MCF 10A (cell line): ENCODE measurements at places on chromosomes 7 and 10.

DNA sequence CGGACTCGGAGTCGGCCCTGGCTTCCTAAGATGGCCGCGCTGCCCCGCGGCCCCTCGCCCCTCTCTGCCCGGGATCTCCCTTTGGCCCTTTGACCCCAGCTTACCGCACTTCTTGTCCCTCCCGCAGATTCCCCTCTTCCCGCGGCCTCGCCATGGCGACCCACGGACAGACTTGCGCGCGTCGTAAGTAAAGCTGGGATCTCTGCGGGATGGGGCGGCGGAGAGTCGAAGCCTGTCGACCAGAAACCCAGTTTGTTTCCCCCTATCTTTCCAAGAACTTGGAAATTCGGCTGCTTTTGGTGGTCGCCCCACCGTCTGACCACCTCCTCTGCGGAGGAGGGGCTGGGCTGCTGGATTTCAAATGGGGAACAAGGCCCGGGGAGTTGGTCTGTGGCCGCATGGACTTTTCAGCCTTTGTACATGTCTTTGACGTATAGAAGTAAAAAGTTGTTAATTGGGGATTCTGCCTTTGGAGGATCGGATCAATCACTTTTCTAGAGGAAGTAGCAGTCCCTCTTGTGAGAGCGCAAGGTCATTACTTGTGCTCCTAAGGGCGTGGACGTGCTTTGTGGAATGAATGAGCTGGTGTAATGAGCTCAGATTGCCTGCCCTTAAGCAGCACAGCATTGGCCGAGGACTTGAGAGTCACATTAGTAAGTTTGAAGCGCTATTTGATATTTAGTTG lies 553 bp downstream of the VDAC2 start:
- peak; percentile 56 for DNase-seq
- H3K4me1 ChIP-seq: peaks cover 24% of the 10 kb centered on the region
- H3K27me3 ChIP-seq: no peaks in the 10 kb centered on the region
- H3K4me3 ChIP-seq: peak overlapping the region; percentile 79

- no peaks in the 10 kb centered on the region for H3K27me3 ChIP-seq
- H3K4me3 ChIP-seq: no peak overlapping the region
Measured at GRCh38 chr7:157930926-157931466, 594.2 kb downstream of the DNAJB6 start.

GRCh38 chr10:45602082-45602730 lies 70.4 kb downstream of the ZFAND4 start:
- H3K27ac ChIP-seq: no peak overlapping the region
- no peaks in the 10 kb centered on the region for H3K27me3 ChIP-seq
- no peaks in the 10 kb centered on the region for H3K4me1 ChIP-seq
- peak; percentile 5 for DNase-seq
- H3K4me3 ChIP-seq: no peak overlapping the region
- no peaks in the 10 kb centered on the region for H3K36me3 ChIP-seq

- no peaks in the 10 kb centered on the region for H3K27me3 ChIP-seq
- DNase-seq: no peak
- H3K4me3 ChIP-seq: no peak overlapping the region
- no peak overlapping the region for H3K27ac ChIP-seq
- H3K4me1 ChIP-seq: no peaks in the 10 kb centered on the region
- H3K36me3 ChIP-seq: no peaks in the 10 kb centered on the region
Measured at GRCh38 chr7:32289651-32290414, 200.3 kb downstream of the LSM5 start.

DNA sequence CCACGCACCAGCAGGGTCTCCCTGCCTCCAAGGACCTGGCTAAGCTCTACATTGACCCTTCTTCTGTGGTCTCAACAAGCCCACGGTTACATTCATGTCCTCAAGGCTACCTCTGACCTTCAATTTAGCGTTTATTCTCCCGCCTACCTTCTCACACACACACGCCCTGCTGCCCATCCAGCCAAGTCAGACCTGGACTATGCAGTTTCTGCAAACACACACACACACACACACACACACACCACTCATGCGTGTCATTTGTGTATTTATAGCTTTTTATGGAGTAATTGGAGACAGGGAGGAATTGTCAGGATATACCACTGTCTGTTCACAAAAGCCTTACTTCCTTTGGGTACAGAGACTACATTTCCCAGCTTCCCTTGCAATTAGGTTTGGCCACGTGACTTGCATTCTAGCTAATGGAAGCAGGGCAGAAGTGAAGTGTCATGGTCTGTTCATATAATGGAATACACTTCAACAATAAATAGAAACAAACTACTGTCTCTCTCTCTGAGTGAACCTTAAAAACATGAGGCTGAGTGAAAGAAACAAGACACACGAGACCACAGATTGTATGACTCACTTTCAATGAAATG lies 53.8 kb upstream of the CPXM2 start:
- H3K4me3 ChIP-seq: no peak overlapping the region
- no peaks in the 10 kb centered on the region for H3K36me3 ChIP-seq
- no peaks in the 10 kb centered on the region for H3K4me1 ChIP-seq
- DNase-seq: peak; percentile 32
- no peak overlapping the region for H3K27ac ChIP-seq
- H3K27me3 ChIP-seq: no peaks in the 10 kb centered on the region

DNA sequence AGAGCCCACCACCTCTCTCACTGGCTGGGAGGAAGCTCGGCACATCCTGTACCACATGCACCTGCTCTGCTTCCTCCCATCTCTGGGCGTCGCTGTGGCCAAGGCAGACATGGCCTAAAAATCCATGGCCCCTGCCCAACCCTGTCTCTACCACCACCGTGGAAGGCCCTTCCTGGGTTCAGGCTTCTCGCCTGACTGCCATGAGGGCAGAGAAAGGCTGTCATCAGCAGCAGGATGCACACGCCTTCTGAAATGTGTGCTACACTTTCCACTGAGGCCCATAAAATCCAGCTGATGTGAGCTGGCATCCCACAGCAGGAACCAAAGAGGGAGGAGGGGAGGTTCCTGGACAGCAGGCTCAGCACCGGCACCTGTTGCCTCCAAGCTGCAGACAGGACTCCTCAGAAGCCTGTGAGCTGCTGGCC lies 93.4 kb downstream of the PTPRN2 start:
- H3K4me1 ChIP-seq: no peaks in the 10 kb centered on the region
- no peak overlapping the region for H3K27ac ChIP-seq
- H3K4me3 ChIP-seq: no peak overlapping the region
- peak; percentile 8 for DNase-seq

DNA sequence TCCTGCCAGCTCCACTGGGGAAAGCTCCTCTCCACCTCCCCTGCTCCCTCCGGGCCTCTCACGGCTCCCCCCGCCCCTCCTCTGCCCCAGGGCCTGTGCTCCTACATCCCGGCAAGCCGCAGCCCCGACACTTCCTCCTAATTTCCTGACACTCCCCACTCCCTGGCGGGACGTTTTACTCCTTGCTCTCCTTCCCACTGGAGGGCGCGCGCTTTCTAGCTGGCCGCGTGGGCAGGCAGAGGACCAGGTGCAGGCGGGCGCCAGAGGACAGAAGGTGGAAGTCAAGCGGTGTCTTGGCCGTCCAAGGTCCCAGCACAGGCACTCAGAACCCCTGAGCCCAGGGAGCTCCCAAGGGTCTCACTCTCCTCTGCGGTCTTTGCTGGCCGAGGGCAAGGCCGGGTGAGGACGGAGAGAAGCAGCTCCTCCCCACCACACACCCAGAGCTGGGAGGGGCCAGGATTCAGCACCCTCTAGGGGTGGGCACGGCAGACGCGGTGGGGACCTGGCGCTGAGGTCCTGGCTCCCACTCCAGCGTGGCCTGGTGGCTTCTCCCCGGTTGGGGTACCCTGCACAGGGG lies 19.1 kb downstream of the ADAM8 start:
- H3K27ac ChIP-seq: peak overlapping the region; percentile 4
- peaks cover 6% of the 10 kb centered on the region for H3K36me3 ChIP-seq
- H3K4me3 ChIP-seq: peak overlapping the region; percentile 44
- H3K27me3 ChIP-seq: no peaks in the 10 kb centered on the region
- peak; percentile 87 for DNase-seq
- H3K4me1 ChIP-seq: peaks cover 33% of the 10 kb centered on the region

- H3K36me3 ChIP-seq: peaks cover 84% of the 10 kb centered on the region
- no peaks in the 10 kb centered on the region for H3K4me1 ChIP-seq
- no peak overlapping the region for H3K4me3 ChIP-seq
- no peak overlapping the region for H3K27ac ChIP-seq
- DNase-seq: no peak
Measured at GRCh38 chr7:148800677-148801076, 83.4 kb downstream of the EZH2 start.

GRCh38 chr10:80700252-80700651 lies 162.6 kb downstream of the SH2D4B start:
- H3K36me3 ChIP-seq: peaks cover 5% of the 10 kb centered on the region
- H3K27ac ChIP-seq: no peak overlapping the region
- DNase-seq: no peak

DNA sequence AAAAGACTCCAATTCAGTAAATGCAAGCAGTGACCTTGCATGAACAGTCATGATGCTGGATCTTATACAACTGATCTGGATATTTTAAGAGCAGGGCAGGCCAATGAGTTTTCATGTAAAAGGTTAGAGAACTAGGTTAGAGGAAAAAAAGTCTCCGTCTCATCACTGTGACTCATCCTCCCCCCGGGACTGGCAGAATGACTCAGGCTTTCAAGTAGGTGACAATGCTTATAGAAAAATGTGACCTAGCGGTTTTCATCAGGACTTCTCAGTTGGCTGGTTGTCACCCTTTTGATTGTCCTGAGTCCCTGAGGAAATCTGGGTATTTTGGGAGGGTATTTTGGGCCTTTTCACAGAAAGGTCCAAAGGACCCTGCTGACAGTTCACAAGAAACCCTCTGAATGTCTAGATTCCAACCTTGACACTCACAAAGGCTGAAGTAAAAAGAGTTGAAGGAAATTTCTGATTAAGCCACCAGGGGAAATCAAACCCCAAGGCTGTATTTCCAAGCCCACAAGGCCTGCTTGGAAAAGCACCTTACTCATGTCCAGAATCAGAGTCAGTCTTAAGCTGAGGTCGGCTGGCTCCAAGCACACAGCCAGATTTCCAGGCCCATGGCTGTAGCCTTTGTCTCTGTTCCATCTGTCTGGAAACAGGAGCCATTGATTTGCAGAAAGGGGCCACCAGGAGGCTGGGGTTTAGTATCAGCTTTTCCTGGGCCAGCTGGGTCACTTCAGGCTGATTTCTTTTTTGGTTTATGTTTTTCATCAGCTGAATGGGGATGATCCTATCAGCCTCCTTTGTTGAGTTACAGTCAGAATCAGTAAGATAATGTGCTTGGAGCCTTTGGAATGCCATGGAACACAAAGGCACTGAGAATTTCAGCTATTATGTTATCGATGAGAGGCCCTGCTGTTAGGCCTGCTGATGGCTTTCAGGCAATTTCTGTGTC lies 226.4 kb upstream of the HABP2 start:
- no peak overlapping the region for H3K4me3 ChIP-seq
- no peaks in the 10 kb centered on the region for H3K27me3 ChIP-seq
- DNase-seq: peak; percentile 80
- H3K4me1 ChIP-seq: peaks cover 6% of the 10 kb centered on the region
- no peak overlapping the region for H3K27ac ChIP-seq

GRCh38 chr10:91367127-91367531 lies 43.0 kb upstream of the HECTD2 start:
- H3K4me3 ChIP-seq: no peak overlapping the region
- H3K27me3 ChIP-seq: no peaks in the 10 kb centered on the region
- no peaks in the 10 kb centered on the region for H3K36me3 ChIP-seq
- H3K4me1 ChIP-seq: peaks cover 9% of the 10 kb centered on the region
- no peak overlapping the region for H3K27ac ChIP-seq

DNA sequence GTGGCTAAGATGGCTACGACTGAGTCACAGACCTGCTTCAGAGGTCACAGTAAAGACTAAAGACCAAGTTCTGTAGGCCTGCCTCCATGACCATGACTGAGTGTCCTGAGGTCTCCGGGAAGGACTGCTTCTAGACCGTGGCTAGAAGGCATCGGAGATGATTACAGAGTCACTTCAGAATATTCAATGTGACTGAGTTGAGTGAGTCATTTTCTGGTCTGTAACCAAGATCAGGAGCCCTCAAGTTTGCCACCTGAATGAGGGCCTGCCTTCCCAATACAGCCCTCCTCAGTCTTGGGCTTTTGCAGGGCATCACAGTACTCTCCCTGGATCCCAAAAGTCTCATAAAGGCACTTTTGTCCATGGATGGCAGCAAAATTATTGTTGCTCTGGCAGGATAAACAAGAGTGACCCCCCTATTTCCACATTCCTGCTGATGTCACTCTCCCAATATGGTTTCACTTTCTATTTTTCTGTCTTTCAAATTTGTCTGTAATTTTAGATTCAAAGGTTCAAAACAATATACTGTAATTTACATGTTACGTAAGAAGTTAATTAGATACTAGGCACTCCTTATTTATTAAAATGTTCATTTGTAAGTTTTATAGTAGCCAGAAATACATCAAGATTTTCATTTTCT lies 47.7 kb upstream of the ZNF92 start:
- H3K4me1 ChIP-seq: no peaks in the 10 kb centered on the region
- H3K36me3 ChIP-seq: no peaks in the 10 kb centered on the region
- no peak overlapping the region for H3K4me3 ChIP-seq
- H3K27me3 ChIP-seq: no peaks in the 10 kb centered on the region
- DNase-seq: peak; percentile 1
- no peak overlapping the region for H3K27ac ChIP-seq

DNA sequence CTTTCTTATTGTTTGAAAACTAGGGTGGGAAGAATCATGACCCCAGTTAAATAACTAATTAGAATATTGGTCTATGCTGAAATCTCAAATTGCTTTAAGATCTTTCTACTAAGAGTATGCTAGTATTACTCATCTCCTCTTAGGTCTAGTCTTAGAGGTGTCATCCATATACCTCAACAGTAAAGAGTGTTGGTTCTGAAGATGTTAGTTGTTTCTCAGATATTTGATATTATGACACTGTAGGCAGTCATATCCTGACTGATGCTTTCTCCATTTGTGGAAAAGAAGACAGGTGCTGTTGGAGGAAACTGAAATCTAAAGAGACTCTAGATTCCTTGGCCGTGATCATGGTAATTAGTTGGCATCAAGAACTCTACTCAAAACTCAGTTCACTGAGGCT lies 21.2 kb downstream of the BPGM start:
- H3K4me1 ChIP-seq: peaks cover 11% of the 10 kb centered on the region
- peaks cover 10% of the 10 kb centered on the region for H3K36me3 ChIP-seq
- DNase-seq: no peak
- H3K27me3 ChIP-seq: no peaks in the 10 kb centered on the region
- H3K4me3 ChIP-seq: no peak overlapping the region

DNA sequence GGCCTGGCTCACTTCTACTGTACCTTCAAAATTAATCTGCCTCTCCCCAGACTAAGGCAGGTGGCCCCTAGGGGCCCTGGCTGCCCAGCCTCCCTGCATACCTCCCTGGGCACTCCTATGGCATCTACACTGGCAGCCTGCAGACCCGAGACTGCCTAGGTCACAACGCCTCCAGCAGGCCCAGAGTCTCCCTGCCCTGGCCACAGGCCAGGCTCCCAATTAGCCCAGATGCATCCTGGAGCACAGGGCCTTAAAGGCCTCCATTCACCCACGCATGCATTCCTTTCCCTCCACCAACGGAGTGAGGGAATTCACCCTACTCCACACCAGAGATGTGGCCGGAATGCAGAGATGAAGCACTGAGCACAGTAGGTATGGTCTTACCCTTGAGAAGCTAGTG lies 1.9 kb downstream of the CHAT start:
- no peak overlapping the region for H3K4me3 ChIP-seq
